ENCODE measurements at places on chromosomes 5 and 9. TPM values are rescaled to one million over a fixed set of nuclear protein-coding genes. Genes with fewer than 3 reads are reported as not detected.

DNA sequence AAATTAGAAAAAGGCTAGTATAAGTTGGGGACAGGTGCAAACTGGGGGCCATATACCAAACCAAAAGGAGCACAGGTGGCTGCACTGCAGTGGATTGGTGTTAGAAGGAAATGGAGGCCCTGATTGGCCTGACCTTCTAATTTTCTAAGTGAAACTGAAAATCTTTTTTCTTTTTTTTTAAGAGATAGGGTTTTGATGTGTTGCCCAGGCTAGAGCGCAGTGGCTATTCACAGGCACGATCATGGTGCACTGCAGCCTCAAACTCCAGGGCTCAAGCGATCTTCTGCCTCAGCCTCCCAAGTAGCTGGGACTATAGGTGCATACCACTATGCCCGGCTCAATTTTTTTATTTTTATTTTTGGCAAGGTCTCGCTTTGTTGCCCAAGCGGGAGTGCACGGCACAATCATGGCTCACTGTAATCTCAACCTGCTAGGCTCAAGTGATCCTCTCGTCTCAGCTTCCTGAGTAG is 9.8 kb upstream of the CCDC69 start:
- DNase-seq = no peak

DNA sequence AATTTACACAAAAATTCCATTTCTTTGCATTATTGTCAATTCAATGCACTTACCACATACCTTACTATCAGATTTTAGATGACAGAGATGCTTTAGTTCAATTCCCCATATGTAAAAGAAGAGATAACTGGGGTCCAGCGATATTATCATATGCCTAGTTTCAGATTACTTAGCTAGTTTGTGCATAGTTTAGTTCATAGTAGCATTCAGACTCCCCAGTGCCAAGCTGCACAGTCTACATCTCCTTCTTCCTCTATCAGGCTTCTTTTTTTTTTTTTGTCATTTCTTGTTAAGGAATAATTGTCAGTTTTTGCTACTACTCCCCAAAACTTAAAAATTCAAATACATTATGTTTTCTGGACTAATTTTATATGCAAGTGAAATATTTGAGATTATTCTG is 175.0 kb downstream of the SSBP2 start:
- DNase-seq = no peak

- DNase-seq = no peak
These were observed 525.6 kb downstream of the SPATA31D1 start for GRCh38 chr9:82513976-82514735.

DNA sequence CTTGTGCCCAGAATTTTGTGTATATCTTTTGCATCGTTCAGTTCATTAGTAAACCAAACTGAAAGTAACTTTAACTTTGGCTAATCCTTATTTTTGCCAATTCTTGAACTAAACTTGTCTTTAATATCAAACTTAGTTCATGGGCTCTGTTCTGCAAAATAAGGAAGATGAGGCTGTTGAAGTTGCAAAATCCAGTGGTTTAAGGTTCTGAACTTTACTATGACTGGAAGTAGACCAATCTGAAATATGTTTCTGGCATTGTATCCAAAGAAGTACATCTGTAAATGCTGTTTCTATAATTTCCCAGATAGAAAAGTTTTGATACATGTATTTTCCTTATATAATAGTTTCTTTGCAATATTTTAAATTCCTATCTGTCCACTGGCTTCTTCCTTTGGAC is 238.1 kb downstream of the CETN3 start:
- no peak for DNase-seq

DNA sequence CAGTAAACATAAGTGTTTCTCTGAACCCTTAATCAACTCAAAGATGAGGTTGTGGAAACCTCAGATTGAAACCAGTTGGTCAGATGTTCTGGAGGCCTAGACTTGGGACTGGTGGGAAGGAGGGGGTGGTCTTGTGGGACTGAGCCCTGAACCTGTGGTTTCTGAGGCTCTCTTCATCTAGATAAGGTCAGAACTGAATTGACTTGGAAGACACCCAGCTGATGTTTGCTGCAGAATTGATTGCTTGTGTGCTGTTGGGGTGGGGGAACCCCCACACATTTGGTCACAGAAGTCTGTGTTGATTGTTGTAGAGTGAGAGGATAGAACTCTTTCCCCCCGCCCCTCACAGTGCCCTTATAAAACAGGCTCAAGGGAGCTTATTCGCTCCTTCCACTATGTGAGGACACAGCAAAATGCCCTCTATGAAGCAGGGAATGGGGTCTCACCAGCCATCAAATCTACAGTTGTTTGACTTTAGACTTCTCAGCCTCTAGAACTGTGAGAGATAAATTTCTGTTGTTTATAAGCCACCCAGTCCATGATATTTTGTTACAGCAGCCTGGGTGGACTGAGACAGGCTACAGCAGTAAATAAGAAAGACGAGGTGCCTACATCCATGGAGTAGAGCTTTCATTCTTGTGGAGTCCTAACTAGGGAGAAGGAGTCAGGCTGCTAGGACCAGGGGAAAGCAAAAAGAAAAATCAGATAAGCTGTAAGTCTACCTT is 25.7 kb upstream of the UGCG start:
- no peak for DNase-seq

DNA sequence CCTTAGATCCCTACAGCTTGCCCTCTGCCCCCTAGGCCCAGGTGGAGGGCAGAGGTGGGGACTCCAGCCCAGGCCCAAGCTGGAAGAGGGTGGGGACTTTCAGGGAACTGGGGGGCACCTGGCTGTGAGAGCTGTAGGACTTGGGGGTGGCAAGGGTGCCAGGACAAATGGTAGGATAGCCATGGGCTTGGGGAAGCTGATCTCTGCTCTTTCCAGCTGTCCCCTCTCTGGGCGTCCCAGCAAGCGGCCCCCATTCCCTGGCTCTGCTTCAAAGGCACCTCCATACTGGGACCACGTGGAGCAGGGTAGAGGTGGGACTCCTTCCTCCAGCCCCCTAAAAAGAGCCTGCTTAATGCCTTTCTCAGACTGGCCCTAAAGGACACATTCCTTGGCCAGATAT is 385 bp downstream of the LTC4S start:
- DNase-seq = no peak

The FAM151B gene
- polyA plus RNA-seq = 1.4 TPM

The SMIM33 gene
- 0.12 TPM for polyA plus RNA-seq

The TEX48 gene
- polyA plus RNA-seq = not detected

The GKAP1 gene
- 14.8 TPM for polyA plus RNA-seq

All from renal pelvis (tissue), 12 donors.